ENCODE measurements at places on chromosomes 16 and 17.

DNA sequence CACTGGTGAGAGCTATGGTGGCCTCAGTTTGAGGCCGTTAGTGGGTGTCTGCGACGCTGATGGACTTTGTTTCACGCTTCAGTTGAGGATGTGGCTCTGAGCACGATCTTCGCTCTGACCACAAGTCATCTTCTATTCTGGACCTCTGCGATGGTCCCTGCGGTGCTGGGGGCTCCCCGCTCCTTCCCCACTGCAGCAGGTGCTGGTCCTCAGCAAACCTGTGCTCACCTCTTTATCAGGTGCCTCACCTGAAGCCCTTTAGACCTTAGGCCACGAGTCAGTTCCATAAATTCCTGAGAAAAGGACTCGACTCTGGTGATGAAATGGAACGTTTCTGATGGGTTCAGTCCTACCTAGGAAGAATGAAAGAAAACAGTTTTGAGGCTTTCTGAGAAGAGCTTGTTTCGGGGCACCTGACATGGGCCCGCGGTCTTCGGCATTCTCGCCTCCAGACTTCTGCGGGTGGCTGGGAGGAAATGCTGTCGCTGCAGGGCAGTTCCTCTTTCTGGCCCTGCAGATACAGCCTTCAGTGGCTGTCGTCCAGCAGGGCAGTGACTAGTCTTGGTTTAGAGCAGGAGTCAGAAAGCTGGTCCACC, 4.7 kb downstream of the KCTD5 start:
- no peak for DNase-seq

DNA sequence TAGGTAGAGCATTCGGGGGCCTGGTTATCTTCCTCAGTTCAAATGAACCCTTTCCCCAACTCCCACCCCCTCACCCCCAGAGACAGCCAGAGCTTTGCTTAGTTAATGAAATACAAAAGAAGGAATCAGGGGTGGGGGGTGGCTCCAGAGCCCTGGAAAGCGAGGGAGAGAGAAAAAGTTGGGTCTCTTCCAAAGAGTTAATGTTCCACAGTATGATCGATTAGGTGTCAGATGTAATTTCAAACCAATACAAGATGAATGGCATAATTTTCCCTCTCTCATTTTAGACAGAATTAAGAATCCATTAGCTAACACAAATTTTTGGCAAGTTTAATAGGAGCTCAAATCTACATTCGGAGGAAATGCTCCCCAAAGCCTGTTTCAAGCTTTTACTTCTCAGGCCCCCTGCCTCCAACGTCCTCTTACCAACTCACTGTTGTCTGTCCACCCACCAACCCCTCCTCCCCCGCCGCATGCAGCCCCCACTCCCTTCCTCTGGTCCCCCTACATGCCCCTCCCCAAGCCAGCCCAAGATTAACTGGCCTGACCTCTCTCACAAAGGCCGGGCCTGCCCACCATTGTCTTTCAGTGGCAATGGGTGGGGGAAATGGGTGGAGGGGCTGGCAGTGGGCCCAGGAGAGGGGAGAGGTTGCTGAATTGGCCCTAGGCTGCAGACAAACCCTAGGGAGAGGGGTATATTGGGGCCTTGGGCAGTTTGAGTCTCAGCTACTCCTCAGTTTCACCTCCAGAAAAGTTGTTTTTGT, 28.2 kb downstream of the NEUROD2 start:
- no peak for DNase-seq

DNA sequence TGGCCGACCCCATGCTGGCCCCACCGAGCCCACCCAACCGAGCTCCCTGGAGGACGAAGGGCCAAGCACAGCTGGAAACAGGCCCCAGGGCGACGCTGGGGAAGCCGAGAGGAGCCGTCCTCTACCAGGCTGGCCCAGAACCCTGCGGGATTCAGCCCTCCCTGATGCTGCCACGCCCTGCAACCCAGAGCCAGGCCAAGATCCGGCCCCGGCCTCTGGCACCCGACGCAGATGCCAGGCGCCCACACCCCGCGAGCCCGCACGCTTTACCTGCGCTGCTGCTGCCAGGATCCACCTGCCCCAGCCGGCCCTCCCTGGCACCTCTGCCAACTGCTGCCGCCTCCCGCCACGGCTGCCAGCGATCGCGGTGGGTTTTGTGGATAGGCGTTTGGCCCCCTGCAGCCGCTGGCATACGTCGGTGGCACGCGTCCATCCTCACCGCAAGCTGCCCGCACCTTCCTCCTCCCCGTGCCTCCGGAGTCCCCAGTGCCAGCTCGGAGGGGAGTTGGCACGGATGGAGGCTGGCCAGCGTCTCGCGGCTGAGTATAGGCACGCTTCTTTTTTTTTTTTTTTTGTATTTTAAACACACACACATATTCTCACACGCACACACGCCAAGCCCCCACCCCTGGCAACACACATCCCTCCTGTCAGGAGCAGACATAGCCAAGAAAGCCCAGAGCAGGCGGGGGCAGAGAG, 41.3 kb upstream of the ACSF3 start:
- no peak for DNase-seq

DNA sequence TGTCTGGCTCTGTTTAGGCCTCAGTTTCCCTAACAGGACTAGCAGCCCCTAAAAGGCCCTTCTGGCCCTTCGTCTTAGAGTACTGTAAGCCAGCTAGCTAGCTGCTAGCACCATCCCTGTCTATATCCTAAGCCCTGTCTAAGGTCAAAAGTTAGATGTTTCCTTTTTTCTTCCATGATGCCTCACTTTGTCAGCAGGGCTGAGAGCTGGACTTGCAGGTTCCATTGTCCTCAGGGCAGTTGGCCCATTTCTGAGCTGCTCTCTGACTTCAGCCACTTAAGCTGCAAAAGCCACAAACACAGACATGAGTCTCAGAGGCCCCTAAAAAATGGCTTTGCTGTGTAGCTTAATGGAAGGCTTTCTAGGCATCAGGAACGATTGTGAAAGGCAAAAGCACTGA, 187.7 kb downstream of the CBLN1 start:
- no peak for DNase-seq

- no peak for DNase-seq
Observed at GRCh38 chr16:81419806-81420205, 24.8 kb upstream of the CMIP start.

DNA sequence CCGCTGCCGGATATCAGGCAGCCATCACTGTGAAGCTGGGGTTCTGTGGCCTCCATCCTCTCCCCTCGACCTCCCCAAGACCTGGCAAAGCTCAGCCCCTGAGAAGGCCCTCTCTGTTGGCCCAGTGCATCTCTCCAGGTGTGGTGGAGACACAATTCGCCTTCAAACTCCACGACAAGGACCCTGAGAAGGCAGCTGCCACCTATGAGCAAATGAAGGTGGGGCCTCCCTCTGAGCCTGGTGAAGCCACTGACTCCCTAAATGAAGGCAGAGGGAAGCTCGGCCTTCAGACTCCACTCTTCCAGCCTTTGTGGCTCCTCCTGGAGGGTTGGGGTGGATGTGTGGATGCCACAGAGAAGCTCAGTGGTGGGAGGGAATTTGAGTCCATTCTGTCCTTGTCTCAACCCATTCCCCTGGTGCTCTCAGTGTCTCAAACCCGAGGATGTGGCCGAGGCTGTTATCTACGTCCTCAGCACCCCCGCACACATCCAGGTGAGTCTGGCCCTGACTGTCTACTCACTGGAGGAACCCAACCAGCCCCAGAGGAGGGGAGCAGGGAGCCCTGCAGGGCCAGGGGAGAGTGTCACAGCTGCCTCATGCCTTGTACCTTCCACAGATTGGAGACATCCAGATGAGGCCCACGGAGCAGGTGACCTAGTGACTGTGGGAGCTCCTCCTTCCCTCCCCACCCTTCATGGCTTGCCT, 1.7 kb upstream of the MRM1 start:
- DNase-seq, result no peak

DNA sequence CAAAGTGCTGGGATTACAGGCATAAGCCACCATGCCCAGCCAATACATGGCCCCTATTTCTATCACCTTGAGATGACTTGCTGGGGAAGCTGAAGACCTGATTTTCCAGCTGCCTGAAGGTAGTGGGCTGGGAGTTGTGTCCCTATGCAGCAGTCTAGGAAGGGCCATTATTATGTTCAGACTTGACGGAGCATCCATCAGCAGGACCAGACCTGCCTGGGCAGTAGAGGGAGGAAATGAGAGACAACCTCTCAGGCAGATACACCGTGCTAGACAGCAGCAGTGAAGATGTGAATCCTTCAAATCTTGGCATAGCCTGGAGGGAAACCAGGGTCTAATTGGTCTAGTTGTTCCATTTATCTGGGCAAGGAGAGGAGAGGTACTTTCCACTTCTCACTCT, 35.6 kb upstream of the PHOSPHO1 start:
- peak; percentile 61 for DNase-seq

DNA sequence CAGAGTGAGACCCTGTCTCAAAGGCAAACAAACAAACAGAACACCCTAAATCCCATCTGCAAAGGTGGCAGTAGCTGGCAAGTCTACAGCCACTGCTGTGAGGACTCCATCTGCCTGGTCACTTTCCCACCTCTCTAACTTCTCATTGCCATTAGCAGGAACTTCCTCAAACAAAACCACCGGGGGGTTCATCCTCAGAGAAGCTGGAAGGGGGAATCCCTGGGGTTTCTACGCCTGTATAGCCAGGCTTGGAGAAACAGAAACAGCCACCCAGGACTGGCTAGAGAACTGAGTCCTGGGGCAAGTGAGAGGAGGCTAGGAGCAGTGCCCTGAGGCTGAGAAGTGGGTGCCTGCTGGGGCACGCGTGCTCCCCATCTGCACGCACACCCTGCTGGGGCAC, 7.3 kb downstream of the RPH3AL start:
- no peak for DNase-seq

GRCh38 chr16:1817716-1818115, 8.9 kb downstream of the HAGH start:
- DNase-seq, result no peak

DNA sequence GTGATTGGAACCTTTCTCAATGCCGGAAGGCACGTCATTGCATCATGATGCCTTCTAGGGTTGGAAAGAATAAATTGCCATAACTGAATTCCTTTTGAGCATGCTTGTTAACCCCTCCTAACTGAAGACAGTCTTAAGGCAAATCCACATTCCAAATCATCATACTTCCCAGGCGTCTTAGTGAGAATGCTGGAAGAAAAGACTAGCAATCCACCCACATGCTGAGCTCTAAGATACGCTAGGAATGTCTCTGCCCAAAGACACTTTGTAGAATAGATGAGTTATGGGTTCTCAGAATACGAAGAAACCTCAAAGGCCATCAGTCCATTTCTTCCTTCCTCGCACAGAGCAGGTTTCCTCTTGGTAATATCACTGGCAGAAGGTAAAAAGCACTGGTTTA, 486.5 kb downstream of the HS3ST4 start:
- no peak for DNase-seq

GRCh38 chr16:56932721-56933619, 1.0 kb downstream of the HERPUD1 start:
- DNase-seq, result peak; percentile 75

DNA sequence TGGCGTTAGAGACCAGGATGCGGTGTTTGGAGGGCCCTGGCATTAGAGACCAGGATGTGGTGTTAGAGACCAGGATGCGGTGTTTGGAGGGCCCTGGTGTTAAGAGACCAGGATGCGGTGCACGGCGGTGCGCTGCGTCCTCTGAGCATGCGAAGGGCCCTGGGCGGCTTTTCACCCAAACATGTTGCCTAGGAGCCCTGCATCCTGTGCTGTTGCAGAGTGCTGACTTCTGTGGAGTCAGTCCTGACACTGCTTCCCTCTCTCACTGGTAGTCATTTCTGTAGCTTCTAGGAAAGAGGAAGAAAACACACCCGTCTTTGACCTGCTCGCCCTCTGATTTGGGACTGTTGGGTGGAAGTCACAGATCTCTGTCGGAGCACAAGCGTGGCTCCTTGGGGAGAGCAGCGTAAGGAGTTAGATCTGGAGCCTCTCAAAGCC, 141.2 kb downstream of the LAT start:
- no peak for DNase-seq

- DNase-seq, result no peak
Observed at GRCh38 chr16:57677622-57678369, 9.7 kb downstream of the ADGRG3 start.

DNA sequence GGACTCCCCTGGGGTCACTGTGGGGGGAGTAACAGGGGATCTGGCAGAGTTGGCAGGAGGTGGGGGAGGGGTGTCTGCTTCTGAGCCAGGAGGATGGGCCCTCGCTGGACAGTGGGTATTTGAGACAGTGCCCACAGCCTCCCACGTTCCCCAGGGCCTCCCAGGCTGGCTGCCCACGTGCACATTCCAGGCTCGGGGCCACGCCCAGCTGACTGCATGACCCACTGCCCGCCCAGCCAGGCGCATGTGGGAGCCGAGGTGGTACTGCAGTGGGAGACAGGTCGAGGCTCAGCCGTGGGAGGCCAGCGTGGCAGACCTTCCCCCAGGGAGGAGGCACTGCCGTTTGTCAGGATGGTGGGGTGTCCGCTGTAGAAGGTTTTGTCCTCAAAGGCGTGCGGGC, 38.8 kb downstream of the BAHCC1 start:
- DNase-seq, result no peak

DNA sequence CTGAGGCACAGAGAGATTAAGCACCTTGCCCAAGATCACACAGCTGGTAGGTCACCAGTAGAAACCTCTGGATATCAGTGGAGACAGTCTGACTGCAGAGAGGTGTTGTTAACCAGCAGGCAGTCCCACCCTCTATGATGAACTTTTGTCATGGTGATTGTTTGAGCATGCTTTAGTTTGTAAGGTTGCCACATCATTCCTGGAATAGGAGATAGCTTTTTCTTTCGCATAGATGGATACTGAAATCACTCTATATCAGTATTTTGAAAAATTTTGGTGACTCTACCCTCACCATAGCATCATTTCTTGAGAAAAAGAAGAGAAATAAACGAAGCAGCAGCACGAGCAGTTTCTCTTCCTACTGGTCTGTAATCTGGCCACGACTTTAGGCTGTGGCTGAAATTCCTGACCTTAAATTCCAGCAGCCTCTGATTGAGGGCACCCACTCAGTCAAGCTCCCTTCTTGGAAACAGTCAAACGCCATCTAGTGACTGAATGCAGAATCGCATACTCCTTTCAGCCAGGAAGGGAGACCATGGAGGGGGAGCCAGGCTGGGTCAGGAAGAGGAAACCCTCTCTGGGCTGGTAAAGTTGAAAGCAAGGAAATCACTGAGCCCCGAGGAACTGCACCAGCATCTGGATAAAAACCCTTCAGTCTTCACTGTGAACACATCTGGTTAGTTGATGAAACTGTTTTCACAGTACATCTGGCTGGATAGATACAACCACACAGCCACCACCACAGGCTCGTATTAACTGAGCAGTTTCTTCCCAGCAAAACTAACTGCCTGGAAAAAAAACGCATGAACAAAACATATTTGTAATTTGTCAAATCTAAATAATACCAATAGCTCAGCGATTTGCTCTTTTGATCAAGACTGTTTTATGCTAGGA, 108.5 kb upstream of the XYLT1 start:
- DNase-seq, result peak; percentile 93

- no peak for DNase-seq
Observed at GRCh38 chr17:6048486-6048885, 21.7 kb upstream of the WSCD1 start.

Data from islet precursor cell (in vitro differentiated cells).